ENCODE measurements at places on chromosomes 4 and X.

DNA sequence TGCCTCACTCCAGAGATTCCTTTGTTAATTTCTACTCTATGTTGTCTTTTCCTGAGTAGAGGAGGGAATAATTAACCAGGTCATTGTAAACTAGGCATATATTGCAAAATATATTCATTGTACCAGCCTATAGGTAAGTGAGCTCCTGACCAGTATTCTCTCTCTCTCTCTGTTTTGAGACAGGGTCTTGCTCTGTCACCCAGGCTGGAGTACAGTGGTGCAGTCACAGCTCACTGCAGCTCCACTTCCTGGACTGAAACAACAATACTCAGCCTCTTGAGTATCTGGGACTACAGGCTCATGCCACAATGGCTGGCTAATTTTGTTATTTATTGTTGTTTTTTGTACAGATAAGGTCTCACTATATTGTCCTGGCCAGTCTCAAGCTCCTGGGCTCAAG, 198.3 kb downstream of the ARAP2 start:
- no peak for DNase-seq

DNA sequence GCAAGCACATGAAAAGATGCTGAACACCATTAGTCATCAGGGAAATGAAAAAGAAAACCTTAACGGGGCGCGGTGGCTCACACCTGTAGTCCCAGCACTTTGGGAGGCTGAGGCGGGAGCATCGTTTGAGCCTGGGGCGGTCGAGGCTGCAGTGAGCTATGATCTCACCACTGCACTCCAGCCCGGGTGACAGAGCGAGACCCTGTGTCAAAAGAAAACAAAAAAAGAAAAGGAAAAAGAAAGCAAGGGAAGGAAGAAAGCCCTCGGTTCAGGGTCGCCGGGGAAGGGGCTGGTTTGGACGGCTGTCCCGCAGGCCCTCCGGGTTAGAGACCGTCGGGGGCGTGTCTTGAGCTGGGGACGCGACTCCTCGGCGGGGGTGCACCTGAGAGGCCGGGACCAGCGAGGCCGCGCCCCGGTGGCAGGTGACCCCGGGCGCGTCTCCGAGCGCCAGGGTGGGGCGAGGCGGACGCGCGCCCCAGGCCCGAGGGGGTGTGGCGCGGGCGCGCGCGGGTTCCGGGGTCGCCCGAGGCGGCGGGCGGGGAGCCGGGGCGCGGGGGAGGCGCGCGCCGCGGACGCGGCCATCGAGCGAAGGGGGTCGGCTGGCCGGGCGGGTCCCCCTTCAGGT, 478 bp upstream of the PLXNA3 start:
- peak; percentile 61 for DNase-seq

DNA sequence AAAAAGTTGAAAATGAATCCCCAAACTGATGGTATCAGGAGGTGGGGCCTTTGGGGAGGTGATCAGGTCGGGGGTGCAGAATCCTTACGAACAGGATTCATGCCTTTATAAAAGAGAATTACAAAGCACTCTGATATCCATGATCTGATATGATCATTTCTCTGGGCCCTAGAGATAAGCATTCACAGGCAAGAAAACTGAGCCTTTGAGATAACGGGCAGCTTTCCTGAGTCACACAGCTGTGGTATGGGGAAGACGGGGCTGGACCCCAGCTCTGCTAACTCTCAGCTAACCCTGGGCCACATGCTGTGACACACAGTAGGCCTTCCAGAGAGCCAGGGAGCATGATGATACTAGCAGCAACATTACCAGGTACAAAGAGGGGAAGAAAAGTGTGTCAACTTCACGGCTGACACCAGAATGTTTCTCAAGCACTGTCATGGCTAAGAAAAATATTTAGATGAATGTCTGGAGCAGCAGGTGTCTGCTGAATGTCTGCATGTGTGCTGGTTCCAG, 85.1 kb downstream of the SLC2A9 start:
- DNase-seq: no peak

- DNase-seq: no peak
Measured at GRCh38 chr4:99918656-99919055, 24.4 kb upstream of the LAMTOR3 start.
